AG04450 (cell line): ENCODE measurements at places on chromosomes 13 and 19.
A peak's percentile ranks its signal among the peaks of the same experiment; 100 is the strongest.

- no peak for DNase-seq
Observed at GRCh38 chr19:29971648-29972047, 29.6 kb downstream of the URI1 start.

GRCh38 chr19:47240996-47241918 lies 10.3 kb upstream of the BBC3 start:
- no peak for DNase-seq

DNA sequence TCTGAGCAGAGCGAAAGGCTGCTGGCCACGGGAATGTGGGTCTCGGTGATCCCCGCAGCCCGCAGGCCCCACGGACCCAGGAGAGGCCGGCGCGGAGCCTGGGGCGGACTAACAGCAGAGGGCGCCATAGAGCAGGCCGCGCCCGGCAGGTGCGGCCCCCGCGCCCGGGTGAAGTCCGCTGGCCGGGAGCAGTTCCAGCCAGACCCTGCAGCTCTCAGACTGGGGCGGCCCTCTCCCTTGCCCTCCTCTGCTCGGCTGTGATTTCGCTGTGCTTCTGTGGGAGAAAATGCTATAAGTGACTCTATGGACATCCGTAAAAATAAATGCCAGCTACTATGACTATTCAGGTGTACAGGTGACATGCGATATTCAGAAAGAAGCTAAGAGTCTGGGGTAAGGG lies 37.7 kb downstream of the GSX1 start:
- DNase-seq, result no peak

DNA sequence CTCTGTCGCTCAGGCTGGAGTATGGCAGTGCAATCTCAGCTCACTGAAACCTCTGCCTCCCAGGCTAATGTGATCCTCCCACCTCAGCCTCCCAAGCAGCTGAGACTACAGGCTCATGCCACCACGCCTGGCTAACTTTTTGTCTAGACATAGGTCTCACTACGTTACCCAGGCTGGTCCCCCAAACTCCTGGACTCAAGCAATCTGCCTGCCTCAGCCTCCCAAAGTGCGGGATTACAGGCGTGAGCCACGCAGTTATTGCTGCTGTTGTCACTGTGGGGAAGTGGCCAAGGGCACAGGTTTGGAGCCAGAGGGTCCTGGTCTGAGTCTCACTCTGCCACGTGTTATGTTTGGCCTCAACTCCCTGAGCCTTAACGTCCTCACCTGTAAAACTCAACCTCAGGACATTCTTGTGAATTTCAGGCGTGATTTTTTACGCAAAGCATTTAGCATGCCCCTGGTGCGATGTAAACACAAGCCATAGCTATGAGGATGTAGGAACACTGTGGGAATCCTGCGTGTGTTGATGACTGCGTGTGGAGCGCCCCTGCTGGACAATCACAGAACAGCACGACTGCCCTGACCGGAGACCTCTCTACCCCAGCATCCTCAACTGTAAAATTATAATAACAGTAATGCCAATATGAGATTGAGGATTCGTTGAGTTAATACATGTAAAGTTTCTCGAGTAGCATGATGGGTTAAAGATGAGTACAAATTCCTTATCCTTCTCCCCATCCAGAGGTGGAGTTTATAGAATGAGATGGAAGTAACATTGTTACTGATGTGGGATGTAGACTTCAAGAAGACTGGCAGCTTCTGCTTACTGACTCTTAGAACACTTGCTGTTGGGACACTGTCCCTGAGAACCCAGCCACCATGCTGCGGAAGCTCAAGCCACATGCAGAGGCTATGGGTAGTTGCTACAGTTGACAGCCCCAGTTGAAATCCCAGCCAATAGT lies 41.8 kb upstream of the PNMA8B start:
- no peak for DNase-seq

DNA sequence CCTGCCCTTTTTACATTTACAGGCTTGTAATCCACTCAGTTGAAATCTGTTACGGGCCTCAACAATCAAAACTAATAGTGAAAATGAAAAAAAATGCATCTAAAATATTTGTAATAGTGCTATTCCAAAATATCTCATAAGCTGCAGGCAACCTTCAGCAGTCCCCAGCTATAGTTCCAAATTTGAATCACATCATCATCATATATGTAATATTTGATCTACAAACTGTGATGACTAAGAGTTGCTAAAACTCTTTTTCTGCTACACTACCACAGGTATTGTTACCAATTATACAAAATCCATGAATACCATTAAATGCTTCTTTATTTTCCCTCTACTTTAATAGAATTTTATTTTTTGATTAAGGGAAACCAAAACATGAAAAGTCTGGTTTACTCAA lies 121.4 kb upstream of the RFC3 start:
- no peak for DNase-seq

DNA sequence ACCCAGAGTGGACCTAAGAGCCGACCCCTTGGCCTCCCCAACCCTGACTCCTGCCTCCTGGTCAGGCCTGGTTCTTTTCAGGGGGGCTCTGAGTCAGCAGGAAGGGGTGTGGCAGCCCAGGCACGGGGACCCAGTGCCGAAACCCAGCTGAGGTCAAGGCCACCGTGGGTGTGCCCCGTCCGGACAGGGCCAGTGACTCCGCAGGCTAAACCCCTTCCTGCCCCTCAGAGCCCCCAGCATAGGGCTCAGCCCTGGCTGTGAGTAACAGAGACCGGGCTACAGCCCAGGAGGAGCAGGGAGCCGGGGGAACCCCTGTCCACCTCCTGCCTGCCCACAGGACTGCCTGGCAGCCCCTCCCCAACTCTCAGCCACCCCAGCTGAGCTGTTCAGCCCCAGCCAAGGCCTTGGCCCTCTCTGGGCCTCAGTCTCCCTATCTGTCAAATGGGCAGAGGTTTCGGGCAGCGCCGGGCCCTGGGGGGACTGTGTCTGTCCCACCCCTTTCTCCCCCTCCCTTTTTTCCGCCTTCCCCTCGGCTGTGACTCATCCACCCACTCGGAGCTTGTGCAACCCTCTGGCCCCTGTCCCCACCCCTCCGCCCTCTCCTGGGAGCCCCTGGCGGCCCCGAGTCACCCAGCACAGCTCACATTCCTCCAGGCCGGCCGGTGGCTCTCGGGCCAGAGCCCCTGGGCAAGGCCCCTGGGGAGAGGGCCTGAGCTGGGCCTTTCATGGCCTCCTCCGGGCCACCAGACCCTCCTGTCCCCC lies 8.6 kb downstream of the ZBTB7A start:
- peak; percentile 48 for DNase-seq

- no peak for DNase-seq
Observed at GRCh38 chr13:43864921-43865320, 14.6 kb downstream of the CCDC122 start.

- peak; percentile 50 for DNase-seq
Observed at GRCh38 chr13:33169273-33169980, 116.1 kb downstream of the STARD13 start.

DNA sequence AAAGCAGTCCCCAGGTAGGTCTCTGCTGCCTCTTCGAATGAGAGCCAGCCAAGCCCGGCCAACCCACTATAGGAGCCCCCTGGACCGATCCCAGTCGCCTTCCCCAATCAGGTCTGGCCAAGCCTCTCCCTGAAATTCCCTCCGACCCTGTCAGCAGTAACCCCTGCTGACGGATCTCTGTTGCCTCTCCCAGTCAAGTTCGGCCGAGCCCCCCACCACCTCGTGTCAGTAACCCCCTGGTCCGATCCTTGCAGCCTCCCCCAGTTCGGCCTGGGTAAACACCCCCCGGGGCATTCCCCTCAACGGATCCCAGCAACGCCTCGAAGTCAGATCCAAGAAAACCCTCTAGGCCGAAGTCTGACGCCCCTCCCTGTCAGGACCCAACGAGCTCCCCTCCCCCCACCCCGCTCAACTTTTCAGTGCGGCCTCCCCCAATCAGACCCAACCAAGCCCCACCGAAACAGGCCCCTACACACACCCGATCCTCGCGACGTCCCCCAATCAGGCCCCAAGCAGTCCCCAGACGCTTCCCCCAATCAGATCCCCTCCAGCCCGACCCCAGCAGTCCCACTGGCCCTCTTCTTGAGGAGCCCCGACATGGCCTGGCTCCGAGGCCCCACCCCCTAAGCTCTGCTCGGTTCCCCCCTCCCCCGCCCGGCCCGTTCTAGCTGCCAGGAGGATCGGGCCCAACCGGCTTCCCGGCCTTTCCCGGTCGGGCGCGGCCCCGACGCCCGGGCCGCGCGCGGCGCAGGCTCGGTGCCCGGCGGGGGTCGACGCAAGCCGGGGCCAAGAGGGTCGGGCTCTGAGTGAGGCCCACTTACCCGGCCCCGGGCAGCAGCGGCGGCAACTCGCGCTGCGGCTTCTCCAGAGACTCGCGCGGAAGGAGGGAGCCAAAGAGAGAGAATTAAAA lies 1.8 kb downstream of the TNPO2 start:
- DNase-seq, result peak; percentile 45

DNA sequence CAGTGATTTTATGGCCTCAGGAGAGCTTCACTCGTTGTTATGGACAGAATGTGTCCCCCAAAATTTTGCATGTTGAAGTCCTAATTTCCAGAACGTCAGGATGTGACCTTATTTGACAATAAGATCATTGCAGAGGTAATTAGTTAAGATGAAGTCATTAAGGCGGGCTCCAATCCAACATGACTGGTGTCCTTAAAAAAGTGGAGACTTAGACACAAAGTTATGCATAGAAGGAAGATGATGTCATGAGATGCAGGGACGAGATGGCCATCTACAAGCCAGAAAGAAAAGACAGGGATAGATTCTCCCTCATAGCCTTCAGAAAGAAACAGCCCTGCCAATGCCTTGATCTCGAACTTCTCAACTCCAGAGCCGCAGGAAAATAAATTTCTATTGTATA lies 25.8 kb upstream of the SPATA13 start:
- no peak for DNase-seq

DNA sequence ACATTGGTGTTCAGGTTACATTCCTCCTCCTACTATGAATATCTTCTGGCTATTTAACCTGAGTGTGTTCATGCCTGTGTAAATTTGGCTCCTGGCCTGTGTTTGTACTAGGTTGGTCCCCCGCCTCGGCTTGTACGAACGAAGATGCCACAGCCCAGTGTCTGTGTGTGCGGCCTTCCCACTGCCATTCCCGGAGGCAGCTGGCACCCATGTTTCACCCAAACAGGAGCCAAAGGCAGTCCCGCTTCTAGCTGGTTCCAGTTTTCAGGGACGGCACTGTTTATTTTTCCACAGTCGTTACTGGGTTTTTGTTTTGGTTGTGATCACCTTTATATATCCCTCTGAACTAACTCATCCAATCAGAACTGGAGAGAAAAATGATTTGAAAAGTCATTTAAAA lies 102.5 kb upstream of the ZNF536 start:
- DNase-seq, result no peak

GRCh38 chr13:51518827-51519226 lies 65.4 kb upstream of the WDFY2 start:
- no peak for DNase-seq

- no peak for DNase-seq
Observed at GRCh38 chr19:1245494-1246264, 2.7 kb upstream of the MIDN start.

DNA sequence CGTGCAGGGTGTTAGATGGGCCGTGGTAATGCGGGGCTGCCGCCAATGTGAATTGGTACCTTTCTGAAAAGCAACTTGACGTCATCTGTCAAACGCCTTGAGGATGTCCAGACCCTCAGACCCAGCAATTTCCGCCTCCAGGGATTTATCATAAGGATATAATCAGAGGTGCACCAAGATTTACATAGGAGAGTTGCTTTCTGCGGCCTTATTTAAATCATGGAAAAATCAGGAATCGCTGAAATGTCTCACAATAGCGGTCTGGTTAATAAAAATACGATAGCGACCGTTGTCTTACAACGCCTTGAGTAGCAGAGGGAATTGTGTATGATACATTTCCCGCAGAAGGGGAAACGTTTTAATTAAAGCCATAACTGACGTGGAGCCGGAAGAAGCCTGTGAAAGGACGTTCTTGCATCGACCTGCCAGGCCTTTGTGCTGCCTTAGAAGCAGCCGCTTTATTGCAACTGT lies 32.3 kb upstream of the NDUFS7 start:
- no peak for DNase-seq

DNA sequence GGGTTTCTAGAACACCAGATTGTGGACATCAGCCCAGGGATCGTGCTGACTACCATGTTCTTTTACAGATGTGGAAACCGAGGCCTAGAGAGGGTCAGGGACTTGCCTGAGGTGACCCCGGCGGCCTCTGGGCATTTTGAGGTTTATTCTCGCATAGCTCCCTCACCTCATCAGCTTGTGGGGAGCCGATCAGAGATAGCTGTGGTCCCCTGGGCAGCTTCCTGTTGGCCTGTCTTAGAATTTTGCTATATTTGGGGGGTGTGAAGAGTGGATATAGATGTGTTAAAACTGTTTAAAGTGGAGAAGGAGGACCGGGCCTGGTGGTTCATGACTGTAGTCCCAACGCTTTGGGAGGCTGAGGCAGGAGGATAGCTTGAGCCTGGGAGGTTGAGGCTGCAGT lies 6.9 kb downstream of the ARHGEF1 start:
- no peak for DNase-seq

GRCh38 chr19:27776020-27776419 lies 1436.9 kb downstream of the UQCRFS1 start:
- no peak for DNase-seq

DNA sequence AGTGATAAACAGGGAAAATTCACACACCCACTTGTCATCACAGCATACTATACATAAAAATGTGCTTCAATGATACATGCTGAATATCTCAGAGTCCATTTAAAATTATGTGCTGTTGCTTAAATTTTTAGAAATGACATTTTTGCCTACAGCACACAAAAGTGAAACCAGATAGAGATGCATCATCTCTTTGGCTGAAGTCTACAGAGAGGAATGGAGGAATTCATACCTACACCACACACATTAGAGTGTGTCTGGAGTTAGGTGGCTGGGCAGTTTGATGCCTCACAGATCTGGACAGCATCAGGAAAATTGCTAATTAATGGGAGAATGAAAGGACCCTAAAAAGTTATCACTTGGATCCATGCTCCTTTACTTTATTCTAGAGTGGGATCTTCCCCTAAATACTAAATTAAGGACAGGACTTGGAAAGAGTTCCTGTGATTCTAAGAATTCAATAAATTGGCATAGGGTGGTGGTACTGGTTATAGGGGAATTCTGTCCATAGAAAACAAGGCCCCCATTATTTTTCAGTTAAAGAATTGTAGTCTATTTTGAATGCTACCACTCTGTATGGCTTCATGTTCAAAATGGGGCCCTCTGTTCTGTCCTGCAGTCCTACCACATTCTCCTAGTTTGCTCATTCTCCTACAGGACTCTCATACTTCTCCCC lies 41.3 kb downstream of the RCBTB2 start:
- no peak for DNase-seq

GRCh38 chr19:38375748-38376147 lies 1.4 kb downstream of the PSMD8 start:
- DNase-seq, result no peak

GRCh38 chr13:21347753-21348318 lies 111.3 kb downstream of the ZDHHC20 start:
- DNase-seq, result no peak

- no peak for DNase-seq
Observed at GRCh38 chr19:49344505-49345423, 9.6 kb downstream of the CD37 start.

- no peak for DNase-seq
Observed at GRCh38 chr19:46717716-46718143, 816 bp upstream of the PRKD2 start.
